ENCODE measurements at places on chromosomes 1 and 21. TPM values are rescaled to one million over a fixed set of nuclear protein-coding genes. Genes with fewer than 3 reads are reported as not detected.

Gene MTF1
- total RNA-seq, result 3.1 TPM

Gene TSNAX
- 63.8 TPM for total RNA-seq

GRCh38 chr1:84509029-84509428 lies 2.6 kb upstream of the GNG5 start:
- no peak for DNase-seq

Gene PAQR6
- 8.6 TPM for total RNA-seq

DNA sequence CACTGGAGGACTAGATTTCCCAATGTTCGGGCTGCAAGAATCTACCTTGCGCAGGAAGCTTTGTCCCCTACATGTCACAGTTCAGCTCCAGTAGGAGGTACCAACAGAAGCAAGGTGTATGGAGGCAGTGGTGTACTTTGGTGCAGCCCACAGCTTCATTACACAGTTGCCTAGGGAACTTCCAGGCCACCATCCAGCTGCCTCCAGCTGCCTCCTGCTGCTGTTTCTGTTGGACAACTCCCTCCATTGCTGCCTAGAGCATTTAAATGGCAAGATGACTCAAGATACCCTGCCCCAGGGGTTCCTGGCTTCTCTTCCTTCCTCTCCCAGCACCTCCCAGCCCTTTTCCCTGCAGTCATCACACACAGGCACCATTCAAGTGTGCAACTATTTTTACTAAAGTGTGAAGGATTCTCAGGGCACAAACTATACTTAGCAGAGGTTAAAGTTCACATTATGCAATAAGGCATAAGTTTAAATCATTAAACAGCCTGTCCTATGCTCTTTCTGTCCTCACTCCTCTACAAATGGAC lies 39.0 kb upstream of the ATP1A1 start:
- DNase-seq, result no peak

DNA sequence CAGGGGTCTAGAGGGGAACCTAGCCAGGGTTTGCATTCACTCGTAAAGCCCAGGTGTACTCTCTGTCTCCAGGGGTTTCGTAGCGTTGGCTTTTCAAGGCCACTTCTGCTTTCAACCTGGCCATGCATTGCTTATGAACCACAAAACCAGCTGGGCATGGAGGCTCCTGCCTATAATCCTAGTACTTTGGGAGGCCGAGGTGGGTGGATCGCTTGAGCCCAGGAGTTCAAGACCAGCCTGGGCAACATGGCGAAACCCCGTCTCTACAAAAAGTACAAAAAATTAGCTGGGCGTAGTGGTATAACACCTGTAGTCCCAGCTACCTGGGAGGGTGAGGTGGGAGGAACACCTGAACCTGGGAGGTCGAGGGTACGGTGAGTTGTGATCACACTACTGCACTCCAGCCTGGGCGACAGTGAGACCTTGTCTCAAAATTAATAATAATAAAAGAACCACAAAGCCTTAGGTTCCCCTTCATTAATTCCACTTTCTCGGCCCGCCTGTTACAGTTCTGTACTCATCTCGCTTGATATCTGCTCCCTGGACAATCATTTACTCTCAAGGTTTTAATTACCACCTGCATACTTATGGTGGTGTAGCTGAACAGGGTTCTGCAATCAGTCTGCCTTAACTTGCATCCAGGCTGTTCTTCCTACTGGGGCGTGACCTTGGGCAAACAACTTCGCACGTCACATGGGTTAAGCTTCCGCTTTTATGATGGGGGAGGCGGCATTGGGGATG lies 6.1 kb downstream of the SLC16A4 start:
- DNase-seq, result no peak

Gene OR10J1
- not detected for total RNA-seq

GRCh38 chr21:32426592-32427051 lies 14.1 kb downstream of the EVA1C start:
- no peak for DNase-seq

Gene SYT2
- 1.1 TPM for total RNA-seq

DNA sequence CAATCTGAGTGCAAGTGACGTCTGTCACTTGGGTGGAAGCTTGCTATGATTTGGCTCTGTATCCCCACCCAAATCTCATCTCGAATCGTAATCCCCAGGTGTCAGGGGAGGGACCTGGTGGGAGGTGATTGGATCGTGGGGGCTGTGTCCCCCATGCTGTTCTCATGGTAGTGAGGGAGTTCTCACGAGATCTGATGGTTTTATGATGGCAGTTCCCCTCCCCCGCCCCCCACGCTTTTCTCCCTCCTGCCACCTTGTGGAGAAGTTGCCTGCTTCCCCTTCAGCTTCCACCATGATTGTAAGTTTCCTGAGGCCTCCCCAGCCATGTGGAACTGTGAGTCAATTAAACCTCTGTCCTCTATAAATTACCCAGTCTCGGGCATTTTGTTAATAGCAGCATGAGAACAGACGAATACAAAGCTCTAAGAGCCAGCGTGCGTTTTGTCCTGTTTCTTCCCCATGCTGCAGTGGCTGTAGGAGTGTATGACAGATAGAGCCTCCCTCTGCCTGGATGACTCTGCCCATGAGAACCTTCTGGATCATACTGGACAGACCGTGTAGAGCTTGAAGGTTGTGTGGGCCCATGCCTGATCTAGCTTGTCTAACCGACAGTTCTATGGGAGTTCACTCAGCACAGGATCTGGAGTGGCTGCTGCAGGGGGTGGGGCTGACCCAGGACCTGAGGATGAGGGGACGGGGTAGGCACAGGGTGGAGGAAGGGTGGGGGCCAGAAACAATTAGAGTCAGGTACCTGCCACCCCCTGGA lies 139.7 kb upstream of the ERRFI1 start:
- DNase-seq, result no peak

Gene PPIAL4G
- total RNA-seq, result 0.31 TPM

DNA sequence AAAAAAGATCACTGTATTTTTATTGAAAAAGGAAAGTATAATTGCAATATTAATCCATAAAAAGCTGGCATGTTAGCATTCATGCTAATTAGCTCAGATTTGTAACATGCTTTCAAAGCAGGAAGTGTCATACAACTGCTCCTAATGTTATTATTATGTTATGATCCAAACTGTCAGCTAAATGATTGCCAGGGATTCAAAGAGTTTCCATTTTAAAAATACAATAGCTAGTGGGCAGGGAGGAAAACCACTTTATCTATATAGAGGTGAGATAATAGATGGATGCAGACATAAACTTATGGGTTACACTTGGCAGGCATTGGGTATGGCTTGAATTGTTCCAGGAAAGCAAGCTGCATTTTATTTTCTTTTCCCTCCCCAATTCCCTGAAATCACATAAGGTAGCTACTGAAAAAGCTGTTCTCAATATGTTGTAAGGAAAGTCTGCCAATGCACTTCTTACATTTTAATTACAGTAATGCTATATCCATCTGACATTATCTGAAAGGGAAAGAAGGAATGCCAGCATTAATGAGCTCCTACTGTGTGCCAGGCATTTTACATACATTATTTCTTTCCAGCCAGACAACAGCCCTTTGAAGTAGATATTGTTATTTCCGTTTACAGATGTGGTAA lies 9.8 kb upstream of the MYSM1 start:
- no peak for DNase-seq

Gene OR6P1
- total RNA-seq, result not detected

GRCh38 chr21:42566524-42567213 lies 53.0 kb downstream of the SLC37A1 start:
- DNase-seq, result no peak

DNA sequence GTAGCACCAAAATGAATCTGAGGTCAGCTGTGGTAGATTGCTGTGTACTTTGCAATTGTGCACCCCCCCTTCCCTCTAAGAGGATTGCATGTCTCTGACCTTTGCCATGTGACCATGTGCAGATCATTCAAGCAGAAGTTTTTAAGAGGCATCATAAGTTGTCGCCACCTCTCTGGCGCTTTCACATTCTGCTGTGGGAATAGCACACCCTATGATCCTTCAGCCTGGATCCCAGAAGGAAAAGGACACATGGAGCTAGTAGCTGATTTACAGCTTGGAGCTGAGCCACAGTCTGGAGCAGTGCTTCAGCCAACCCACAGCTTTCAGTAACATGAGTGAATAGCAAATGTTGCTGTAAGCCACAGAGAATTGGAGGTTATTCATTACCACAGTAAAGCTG lies 158.5 kb downstream of the TSEN15 start:
- no peak for DNase-seq

- no peak for DNase-seq
Measured at GRCh38 chr1:88179943-88180342, 504.1 kb upstream of the PKN2 start.

DNA sequence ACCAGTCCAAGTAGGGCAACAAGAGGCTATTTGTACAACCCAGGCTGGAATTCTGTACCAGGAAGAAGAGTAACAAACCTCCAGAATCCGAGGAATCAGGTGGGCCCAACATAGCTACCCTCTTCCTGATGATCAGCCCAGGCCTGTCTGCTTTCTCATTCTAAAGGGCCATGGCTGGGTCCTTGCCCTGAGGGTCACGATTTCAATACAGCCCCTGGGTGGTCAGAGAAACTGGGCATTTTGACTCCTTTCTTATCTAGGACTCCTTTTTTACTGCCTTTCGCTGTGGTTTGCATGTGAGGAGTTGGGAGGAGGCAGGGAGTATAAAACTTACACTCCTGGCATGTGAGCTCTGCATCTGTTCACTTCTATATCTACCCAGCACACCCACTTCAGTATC lies 164.9 kb upstream of the COA6 start:
- no peak for DNase-seq

DNA sequence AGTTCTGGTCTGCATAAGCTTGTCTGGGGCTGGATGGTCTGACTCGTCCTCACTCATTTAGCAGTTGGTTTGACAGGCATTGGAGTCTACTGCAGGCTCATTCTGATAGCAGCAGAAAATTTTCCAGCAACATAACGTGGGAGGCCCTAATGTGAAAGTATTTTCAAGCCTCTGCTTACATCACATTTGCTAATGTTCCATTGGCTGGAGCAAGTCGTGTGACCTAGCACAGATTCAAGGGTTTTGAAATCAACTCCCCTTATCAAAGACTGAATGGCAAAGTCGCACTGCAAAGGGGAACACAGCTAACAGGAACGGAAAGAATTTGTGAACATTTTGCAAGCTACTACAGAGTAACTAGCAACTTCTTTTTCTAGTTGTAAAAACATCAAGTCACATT lies 2.3 kb upstream of the USH2A start:
- DNase-seq, result no peak

GRCh38 chr1:54623216-54624007 lies at the start of gene FAM151A:
TSS of gene FAM151A (minus strand) at chr1:54623525. CDS start at chr1:54623395, 130 bp downstream.
- DNase-seq, result no peak

GRCh38 chr21:26818906-26819305 lies 26.3 kb downstream of the ADAMTS1 start:
- no peak for DNase-seq

Gene PLCH2
- total RNA-seq, result 4.2 TPM

Gene CELA2B
- not detected for total RNA-seq

- no peak for DNase-seq
Measured at GRCh38 chr1:43344267-43344850, 6.7 kb downstream of the MPL start.

DNA sequence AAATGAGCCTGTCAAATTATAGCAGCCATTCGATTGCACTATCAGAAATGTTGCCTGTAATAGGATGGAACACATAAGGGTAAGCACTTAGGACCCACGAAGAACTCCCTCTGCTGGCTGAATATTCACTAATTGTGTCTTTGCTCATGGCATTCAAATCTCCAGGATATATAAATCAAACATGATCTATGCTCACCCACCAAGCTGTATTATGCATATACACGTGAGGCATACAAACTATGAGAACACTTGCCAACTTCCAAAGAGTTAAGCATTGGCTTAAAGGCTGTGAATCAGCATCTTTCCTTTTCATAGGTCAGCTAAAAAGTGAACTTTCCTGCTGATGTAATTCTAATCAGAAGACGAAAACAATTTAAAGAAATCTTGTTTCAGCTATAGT lies 34.5 kb downstream of the TMPRSS15 start:
- no peak for DNase-seq

DNA sequence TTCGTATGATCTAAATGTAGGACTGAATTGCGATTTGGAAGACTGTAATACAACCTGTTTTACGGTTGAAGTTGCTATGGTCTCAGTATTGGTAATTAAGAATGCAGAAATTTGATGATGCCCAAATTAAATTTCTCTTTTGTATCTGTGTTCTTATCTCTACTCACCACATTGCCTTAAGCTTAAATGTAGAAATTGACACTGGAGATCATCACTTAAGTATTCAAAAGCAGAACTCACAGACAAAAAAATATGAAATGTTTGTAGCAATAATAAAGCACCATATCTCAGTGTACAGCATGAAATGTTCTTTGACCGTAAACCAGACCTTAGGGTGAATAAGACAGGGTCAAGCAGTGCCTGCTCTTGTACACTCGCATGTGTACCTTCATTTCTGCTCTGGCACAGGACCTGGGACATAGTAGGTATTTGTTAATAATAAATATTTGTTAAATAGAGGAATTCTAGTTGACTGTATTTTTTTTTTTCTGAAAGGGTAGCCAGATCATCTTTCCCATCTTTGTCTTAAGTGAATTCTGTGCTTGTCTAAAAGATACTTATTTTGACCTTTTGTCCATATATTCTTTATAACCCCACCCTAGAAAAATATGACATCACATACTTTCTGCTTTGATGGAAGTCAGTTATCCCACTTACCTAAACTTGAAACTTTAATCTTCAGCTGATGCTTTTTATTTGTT lies 1.5 kb downstream of the CDC7 start:
- DNase-seq, result no peak

Gene S100A2
- total RNA-seq, result not detected

GRCh38 chr1:76317299-76317900 lies 242.9 kb downstream of the ST6GALNAC3 start:
- no peak for DNase-seq
